ENCODE measurements at places on chromosomes 4 and X.

DNA sequence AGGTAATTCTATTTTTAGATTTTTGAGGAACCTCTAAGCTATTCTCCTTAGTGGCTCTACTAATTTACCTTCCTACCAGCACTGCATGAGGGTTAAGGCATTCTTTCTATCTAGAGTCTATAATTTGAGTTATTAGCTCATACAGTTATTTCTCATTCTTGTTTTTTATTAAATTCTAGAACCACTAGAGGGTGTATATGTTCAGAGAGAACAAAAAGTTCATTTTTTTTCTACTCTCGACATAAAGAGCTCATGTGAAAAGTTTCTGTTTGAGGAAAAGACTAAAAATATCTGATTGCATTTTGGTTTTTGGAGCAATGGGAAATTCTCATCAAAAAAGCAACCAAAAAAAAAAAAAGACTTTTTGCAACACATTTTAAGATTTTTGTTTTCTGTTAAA lies 57.0 kb upstream of the LRAT start:
- no peak overlapping the region for H3K4me3 ChIP-seq

DNA sequence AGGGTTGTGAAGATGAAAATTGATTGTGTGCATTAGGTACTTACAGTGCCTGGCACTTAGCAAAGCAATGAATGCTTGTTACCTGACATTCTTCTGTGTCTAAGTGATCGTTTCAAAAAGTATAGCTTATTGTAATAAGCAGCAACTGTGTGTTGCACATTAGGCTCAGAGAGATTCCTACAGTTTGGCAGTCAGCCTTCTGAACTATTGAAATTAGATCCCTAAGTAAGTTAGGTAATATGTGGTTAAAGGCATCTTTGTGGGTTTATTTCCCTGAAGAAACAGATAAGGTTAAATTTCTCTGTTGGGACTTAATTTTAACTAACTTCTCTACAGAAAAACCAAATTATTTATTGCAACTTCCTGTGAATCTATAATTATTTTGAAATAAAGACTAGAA lies 93.4 kb downstream of the REPS2 start:
- no peak for DNase-seq
- no peaks in the 10 kb centered on the region for H3K36me3 ChIP-seq
- H3K4me3 ChIP-seq = no peak overlapping the region
- H3K27ac ChIP-seq = no peak overlapping the region

DNA sequence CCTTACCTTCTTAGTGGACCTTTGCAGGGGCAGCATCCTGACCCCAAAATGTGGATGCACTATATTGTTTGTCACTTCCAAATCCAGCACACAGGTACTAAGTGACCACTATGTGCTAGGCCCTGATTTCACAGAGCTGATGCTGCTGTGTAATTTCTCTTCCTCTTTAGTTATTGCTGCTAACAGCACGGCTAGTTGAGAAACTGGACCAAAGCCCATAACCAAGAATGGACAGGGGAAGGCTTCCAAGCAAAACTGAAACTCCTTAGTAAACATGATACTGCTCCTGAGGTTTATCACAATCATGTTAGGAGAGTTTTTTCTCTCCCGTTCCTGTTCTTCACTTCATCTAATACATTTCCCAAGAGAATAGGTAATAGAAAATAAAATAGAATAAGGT lies 172.9 kb upstream of the TTC29 start:
- no peak overlapping the region for H3K4me3 ChIP-seq
- no peaks in the 10 kb centered on the region for H3K36me3 ChIP-seq
- no peak for DNase-seq
- H3K27ac ChIP-seq = no peak overlapping the region
- no peaks in the 10 kb centered on the region for H3K27me3 ChIP-seq
- H3K4me1 ChIP-seq = no peaks in the 10 kb centered on the region

DNA sequence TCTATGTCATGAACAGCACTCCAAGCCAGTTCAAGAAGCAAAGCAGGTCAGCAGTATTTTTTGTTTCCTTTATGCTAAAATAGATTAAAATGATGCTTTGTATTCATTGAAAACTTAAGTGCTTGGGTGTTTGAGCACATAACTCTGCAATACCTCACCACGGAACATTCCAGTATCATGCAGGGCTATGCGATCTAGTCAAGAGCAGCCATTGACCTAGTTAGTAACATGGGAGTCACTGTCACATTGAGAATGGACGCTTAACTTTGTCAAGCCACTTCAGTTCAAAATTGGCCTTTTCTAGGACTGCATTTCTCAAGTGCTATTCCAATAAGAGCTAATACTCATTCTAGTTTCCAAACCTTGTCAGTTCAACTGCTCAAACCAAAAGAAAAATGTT lies 160.1 kb upstream of the FSTL5 start:
- no peak overlapping the region for H3K27ac ChIP-seq
- H3K4me3 ChIP-seq = no peak overlapping the region
- no peak for DNase-seq
- H3K27me3 ChIP-seq = no peaks in the 10 kb centered on the region

DNA sequence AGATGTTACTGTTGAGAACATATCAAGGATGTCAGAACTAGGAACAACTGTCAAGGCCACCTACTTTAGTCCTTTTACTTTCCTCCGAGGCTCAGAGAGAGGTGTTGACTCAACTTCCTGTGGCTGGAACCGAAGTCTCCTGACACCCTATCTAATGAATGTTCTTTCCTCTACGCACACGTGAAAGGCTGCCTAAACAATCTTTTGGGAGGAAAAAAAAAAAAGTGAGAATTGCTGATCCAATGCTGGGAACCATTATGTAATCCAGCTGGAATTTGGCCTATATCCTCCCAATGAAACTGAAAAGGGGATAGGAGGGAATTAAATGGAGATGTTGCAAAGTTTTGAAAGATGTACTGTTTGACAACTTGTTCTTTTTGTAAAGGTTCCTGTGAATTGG lies 8.3 kb upstream of the MAP7D3 start:
- DNase-seq = no peak
- H3K27ac ChIP-seq = no peak overlapping the region
- H3K27me3 ChIP-seq = no peaks in the 10 kb centered on the region
- no peaks in the 10 kb centered on the region for H3K4me1 ChIP-seq
- no peak overlapping the region for H3K4me3 ChIP-seq

DNA sequence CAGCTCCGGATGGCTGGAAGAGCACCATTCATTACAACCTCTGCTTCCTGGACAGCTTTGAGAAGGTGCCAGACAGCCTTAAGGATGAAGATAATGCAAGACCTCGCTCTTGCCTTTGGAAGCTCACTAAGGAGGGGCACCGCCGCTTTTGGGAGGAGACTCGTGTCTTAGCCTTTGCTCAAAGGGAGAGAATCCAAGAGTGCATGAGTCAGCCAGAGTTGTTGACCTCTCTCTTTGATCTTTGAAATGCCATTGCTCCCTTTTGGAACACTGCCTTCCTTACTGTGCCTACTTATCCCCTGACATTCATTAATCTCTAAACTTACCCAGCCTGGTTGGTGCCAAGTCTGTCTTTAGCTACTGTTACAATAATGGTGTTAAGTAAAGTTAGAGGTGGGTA lies 1.2 kb downstream of the FOXR2 start:
- H3K4me3 ChIP-seq = no peak overlapping the region
- no peaks in the 10 kb centered on the region for H3K36me3 ChIP-seq
- no peak overlapping the region for H3K27ac ChIP-seq
- DNase-seq = no peak

DNA sequence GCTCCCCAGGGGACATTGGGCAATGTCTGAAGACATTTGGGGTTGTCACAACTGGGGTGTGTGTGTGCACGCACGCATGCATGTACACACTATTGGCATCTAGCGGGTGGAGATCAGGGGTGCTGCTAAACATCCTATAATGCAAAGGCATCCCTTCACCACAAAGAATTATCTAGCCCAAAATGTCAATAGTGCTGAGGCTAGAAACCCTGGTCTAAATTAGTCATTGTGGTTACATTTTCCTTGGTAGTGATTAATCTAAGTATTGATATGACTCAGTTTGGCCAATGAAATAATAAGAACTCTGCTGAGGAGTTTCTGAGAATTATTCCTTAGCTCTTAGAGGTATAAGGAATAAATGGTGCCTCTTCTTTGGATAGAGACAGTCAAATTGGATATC lies 200.2 kb downstream of the CLCN4 start:
- no peak overlapping the region for H3K4me3 ChIP-seq
- H3K36me3 ChIP-seq = no peaks in the 10 kb centered on the region
- no peak for DNase-seq
- H3K4me1 ChIP-seq = no peaks in the 10 kb centered on the region
- no peak overlapping the region for H3K27ac ChIP-seq

- no peak overlapping the region for H3K4me3 ChIP-seq
- H3K4me1 ChIP-seq = no peaks in the 10 kb centered on the region
- H3K27me3 ChIP-seq = no peaks in the 10 kb centered on the region
- H3K36me3 ChIP-seq = no peaks in the 10 kb centered on the region
- no peak for DNase-seq
- no peak overlapping the region for H3K27ac ChIP-seq
These were observed 103.3 kb upstream of the PCDH18 start for GRCh38 chr4:137635601-137636000.

DNA sequence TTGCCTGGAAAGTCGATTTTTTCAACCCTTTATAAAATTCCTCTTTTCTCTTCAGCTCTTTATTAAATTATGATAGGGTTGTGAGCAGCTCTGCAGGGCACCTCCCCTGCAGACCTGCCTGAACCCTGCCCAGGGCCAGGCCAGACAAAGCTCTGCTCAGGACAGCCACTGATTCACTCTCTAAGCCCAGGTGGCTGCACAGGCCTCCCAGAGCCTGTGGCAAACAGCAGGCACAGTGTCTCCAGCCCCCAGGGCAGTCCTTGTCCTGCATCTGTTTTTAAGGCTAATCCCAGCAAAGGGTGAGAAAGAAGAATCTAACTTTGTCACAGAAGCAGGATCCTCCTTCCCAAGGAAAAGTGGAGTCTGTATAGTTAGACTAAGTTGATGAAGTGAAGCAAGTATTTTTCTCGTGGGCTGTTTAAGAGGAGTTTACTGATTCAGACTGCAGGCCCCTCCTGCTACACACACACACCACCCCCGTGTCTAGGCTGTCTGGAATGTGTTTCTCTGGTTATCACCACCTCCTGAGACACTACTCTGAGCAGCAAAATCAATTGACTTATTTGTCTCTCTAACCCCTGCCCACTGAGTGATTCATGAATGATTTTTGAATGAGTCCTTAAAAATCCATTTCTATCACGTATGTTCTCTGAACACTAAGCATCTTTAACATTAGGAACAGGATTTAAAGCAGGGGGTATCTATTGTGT lies 101.7 kb downstream of the CHIC2 start:
- no peak for DNase-seq
- no peak overlapping the region for H3K4me3 ChIP-seq
- H3K27ac ChIP-seq = no peak overlapping the region
- H3K27me3 ChIP-seq = no peaks in the 10 kb centered on the region
- no peaks in the 10 kb centered on the region for H3K36me3 ChIP-seq

DNA sequence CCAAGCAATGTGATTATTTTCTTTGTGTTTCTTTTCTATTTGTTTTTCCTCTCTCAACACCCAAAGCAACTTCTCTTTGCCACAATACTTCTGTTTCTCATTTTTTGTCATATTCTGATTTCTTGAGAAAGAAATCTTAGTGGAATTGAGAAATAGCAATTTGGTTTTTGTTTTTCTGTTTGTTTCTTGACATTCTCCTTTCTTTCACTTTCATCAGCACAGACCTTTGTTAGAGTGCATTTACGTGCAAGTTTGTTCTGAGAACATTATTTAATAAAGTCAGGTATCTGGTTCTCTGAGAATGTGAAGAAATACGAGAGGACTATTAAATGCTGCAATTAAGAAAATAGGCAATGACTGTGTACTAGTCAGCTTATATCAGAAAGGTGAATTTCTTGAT lies 608.1 kb upstream of the AADAT start:
- no peaks in the 10 kb centered on the region for H3K4me1 ChIP-seq
- no peaks in the 10 kb centered on the region for H3K36me3 ChIP-seq
- no peaks in the 10 kb centered on the region for H3K27me3 ChIP-seq
- no peak for DNase-seq
- H3K4me3 ChIP-seq = no peak overlapping the region

GRCh38 chr4:40340030-40340429 lies 4.9 kb downstream of the CHRNA9 start:
- DNase-seq = no peak
- no peak overlapping the region for H3K4me3 ChIP-seq
- H3K27me3 ChIP-seq = no peaks in the 10 kb centered on the region
- no peaks in the 10 kb centered on the region for H3K36me3 ChIP-seq

Data from HCT116 (cell line).